Metanephros (tissue), 2 donors: ENCODE measurements at places on chromosomes 3 and 15. TPM values are rescaled to one million over a fixed set of nuclear protein-coding genes. Genes with fewer than 3 reads are reported as not detected.

The ARL14 gene
- not detected for total RNA-seq

The EIF4E3 gene
- 7.2 TPM for total RNA-seq

The SNRK gene
- 83.8 TPM for total RNA-seq

The GOLGA8Q gene
- 1.3 TPM for total RNA-seq

The KIF23 gene
- total RNA-seq: 17.9 TPM

The U2SURP gene
- total RNA-seq: 78.6 TPM

The CFAP161 gene
- total RNA-seq: 0.58 TPM

The GXYLT2 gene
- total RNA-seq: 26.6 TPM

The CLPX gene
- total RNA-seq: 48.5 TPM

The SLC9C1 gene
- total RNA-seq: 1.5 TPM

The CPLX3 gene
- not detected for total RNA-seq

The ZNF502 gene
- total RNA-seq: 8.0 TPM

The EPM2AIP1 gene
- 28.3 TPM for total RNA-seq

The CHRM5 gene
- total RNA-seq: not detected

The KBTBD12 gene
- 6.2 TPM for total RNA-seq

The SPINK8 gene
- not detected for total RNA-seq

The GRK7 gene
- total RNA-seq: not detected

The CCDC54 gene
- not detected for total RNA-seq

The LRRC2 gene
- total RNA-seq: 4.1 TPM

The GOLIM4 gene
- 40.2 TPM for total RNA-seq

The COL6A5 gene
- 0.06 TPM for total RNA-seq

The HAPLN3 gene
- total RNA-seq: 6.3 TPM

The ARHGEF26 gene
- total RNA-seq: 12.0 TPM

The FAIM gene
- 9.9 TPM for total RNA-seq

The MOBP gene
- not detected for total RNA-seq

The LRRN1 gene
- total RNA-seq: 8.3 TPM
